ENCODE measurements at places on chromosomes 3 and 15. TPM values are rescaled to one million over a fixed set of nuclear protein-coding genes. Genes with fewer than 3 reads are reported as not detected.

DNA sequence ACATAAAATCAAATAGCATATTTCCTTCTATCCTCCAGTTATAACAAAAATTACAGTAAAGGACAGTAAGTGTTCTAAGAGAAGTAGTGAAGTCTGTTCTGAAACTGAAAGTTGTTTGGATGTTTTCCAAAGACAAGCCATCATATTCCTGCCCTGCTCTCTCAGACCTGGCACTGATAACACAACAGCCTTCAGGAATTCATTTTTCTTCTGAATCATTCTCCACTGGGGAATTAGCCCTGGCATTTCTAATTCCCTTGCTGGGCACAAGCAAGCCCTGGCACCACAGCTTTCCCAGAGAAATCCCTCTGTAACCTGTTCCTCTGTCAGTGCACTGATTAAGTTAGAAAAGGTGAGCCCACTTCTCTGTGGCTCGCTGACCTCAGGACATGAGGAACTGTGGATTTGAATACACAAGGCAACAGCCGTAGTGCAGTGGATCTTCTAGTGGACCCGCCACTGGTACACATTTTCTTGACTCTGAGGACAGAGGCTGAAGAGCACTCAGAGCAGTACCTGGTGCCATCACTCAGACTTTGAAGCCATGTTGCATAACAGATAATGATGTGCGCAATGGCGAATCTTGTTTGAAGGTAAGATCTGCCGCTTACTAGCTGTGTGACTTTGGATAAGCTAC is 61.6 kb downstream of the WWTR1 start:
- no peak for DNase-seq

DNA sequence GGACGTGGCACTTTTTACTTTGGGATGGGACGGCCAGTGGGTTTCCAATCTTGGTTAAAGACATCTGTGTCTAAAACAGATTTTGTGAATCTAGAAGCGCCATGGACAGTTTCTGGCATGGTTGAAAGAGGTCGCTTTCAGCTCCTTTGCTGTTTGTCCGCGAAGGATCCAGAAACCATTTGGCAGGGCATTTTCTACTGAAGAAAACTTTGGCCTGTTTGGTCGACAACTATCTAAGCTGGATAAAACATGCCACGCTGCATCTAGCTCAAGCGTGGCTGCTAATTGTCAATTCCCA is 730 bp upstream of the RORA start:
- DNase-seq = no peak

DNA sequence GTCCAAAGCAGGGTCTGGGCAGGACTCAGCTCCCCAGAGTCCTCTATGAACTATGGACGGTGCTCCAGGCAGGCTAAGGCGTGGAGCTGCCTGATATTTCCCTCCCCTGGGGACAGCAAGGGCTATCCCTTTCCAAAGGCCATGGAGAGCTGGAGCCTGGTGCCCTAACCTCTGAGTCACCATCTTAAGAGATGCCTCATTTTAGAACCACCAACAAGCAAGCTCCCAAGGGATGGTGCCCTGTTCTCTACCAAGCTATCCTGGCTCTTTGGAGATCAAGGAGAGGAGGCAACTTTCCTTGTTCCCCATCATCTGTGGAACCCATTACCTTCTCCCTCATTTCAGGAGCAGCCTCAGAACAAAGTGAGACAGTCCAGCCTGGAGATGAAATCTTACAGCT is 15.7 kb downstream of the STARD5 start:
- DNase-seq = no peak

GRCh38 chr3:134874737-134875413 is 79.8 kb downstream of the EPHB1 start:
- no peak for DNase-seq

- DNase-seq = no peak
Observed at GRCh38 chr15:43229977-43230376, 9.2 kb upstream of the EPB42 start.

GRCh38 chr15:74807282-74807681 is 5.4 kb upstream of the LMAN1L start:
- DNase-seq = no peak

GRCh38 chr15:81024265-81024872 is 23.6 kb downstream of the TLNRD1 start:
- no peak for DNase-seq

GRCh38 chr3:101195951-101196713 is 124.2 kb downstream of the IMPG2 start:
- DNase-seq = no peak

LNP1 gene
- total RNA-seq = 2.7 TPM

SMAD6 gene
- 17.5 TPM for total RNA-seq

CCDC54 gene
- total RNA-seq = not detected

TCAIM gene
- total RNA-seq = 30.2 TPM

CADPS gene
- total RNA-seq = not detected

OR4F15 gene
- total RNA-seq = not detected

Measured in osteocyte (in vitro differentiated cells).